ENCODE measurements at places on chromosomes 12 and 14. TPM values are rescaled to one million over a fixed set of nuclear protein-coding genes. Genes with fewer than 3 reads are reported as not detected.
A peak's percentile ranks its signal among the peaks of the same experiment; 100 is the strongest.

KRT6B gene
- total RNA-seq: 42.0 TPM

G2E3 gene
- total RNA-seq: 22.2 TPM

HOTAIR gene
- 0.73 TPM for total RNA-seq

PZP gene
- total RNA-seq: not detected

TOMM20L gene
- total RNA-seq: not detected

HSPB8 gene
- total RNA-seq: 44.5 TPM

MORN3 gene
- total RNA-seq: 2.0 TPM

PTPRQ gene
- 0.66 TPM for total RNA-seq

KLRC2 gene
- 2.1 TPM for total RNA-seq

SRRM4 gene
- total RNA-seq: not detected

DNA sequence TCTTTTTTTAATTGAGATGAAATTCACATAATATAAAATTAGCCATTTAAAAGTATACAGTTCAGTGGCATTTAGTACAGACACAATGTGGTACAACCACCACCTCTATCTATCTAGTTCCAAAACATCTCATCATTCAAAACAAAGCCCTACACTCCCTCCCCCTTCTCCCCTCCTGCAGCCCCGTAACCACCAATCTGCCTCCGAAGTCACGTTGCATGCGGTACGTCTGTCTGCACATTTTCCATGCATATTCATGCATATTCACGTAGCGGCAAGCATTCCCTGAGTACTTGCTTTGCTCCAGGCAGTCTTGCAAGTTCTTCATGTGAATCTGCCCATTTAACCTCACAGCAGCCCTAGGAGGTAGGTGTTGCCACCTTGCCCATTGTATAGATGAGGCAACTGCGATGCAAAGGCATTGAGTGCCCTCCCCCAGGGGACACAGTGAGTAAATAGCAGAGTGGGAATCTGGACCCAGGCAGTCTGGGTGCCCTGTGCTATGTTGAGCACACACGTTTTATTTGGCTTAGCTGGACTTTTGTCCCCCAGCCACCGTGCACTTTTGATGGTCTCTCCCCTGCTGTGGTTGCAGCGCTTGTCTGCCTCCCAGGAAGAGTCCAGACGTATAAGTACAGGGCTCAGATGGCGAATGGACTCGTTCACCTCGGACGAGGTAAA is 43.4 kb downstream of the RIN3 start:
- H3K27me3 ChIP-seq: no peaks in the 10 kb centered on the region
- no peak overlapping the region for H3K4me3 ChIP-seq
- no peak overlapping the region for H3K27ac ChIP-seq

DNA sequence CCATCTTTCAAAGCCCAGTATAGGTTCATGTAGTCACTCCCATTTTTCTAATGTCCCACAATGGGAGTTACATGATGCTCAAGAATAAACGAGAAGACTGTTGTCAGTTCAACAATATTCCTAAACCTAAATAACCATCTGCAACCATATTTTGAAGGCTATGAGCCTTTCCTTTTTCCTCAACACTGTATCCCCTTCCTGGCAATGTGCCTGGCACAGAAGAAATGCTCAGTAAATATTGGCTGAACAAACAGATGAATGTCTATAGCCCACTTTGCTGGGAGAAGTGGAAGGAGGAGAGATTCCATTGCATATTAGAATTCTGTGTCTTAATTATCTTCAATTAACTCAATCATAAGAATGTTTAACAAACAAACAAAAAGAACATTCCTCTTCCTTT is 6.1 kb downstream of the ARMH4 start:
- H3K4me3 ChIP-seq: no peak overlapping the region
- H3K27ac ChIP-seq: no peak overlapping the region
- H3K27me3 ChIP-seq: no peaks in the 10 kb centered on the region
- no peak for DNase-seq
- H3K36me3 ChIP-seq: no peaks in the 10 kb centered on the region

DNA sequence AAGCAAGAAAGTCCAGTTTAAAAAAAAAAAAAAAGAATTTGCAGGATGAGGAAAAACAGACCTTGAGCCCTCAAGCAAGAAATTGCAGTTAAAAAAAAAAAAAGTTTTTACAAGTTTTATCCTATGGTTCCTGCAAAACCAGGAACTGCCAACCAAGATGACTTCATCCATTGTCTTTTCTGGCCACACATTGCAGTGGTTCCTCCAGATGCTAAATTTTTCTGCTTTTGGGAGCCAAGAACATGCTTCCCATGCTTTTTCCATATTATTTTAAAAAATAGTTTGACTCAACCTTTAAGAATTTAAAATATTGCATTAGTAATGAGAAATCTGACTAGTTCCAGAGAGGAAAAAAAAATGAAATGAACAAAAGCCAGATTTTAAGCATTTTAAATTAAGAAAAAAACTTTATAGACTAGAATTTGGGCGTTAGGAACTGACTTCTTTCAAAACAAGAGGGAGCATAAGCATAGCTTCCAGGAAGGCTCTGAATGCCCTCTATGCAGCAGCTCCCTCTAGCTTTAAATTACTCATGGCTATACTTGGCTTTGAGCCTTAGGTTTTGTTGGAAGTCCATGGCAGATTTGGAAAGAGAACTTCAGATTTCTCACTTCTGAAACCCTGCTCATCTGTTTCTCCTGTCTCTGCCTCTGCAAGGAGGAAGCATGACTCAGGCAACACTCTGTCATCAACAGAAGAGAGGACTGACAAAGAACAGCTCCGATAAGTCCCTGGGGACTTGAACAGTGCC is 124.5 kb downstream of the GPR65 start:
- H3K4me3 ChIP-seq: no peak overlapping the region
- DNase-seq: no peak
- H3K27ac ChIP-seq: peak overlapping the region; percentile 39
- H3K27me3 ChIP-seq: no peaks in the 10 kb centered on the region
- H3K4me1 ChIP-seq: no peaks in the 10 kb centered on the region

DNA sequence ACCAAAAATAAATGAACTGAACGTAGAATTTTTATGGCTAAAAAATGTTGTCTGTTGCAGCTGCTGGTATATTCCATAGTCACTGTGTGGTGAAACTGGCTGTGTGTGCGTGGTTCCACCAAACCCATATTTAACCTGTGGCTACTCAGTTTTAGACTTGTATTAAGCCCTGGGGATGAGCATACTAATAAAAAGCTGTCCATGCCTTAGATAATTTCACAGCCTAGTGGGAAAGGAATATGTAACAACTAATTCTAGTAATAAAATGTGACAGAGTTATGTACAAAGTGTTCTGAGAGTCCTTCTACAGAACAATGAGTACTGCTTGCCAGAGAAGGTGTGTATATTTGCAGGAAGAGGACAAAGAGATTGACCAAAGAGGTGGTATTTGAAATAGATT is 125.5 kb downstream of the TMTC3 start:
- no peak for DNase-seq
- H3K27me3 ChIP-seq: no peaks in the 10 kb centered on the region
- no peak overlapping the region for H3K27ac ChIP-seq
- H3K4me3 ChIP-seq: no peak overlapping the region
- peaks cover 3% of the 10 kb centered on the region for H3K36me3 ChIP-seq

- H3K27ac ChIP-seq: no peak overlapping the region
- no peaks in the 10 kb centered on the region for H3K36me3 ChIP-seq
- no peak overlapping the region for H3K4me3 ChIP-seq
Observed at GRCh38 chr12:92027701-92028440, 117.8 kb downstream of the BTG1 start.

DNA sequence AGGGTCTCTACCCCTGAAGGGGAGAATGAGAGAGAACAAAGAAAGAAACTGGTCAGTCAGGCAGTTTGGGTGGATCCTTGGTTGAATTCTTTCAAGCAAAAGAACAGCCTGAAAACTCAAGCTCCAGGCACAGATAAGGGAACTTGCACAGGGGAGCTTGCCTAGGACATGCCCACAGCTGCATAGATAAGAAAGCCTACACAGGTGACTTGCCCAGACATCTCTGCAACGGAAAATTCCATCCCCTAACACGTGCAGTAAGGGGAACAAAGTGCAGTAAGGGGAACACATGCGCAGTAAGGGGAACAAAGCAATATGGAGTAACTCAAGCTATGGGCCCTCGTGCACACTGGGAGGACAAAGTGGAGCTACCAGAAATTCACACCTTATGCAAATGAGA is 540.1 kb upstream of the MIS18BP1 start:
- no peaks in the 10 kb centered on the region for H3K4me1 ChIP-seq
- no peak overlapping the region for H3K27ac ChIP-seq
- H3K27me3 ChIP-seq: no peaks in the 10 kb centered on the region
- H3K4me3 ChIP-seq: no peak overlapping the region

GRCh38 chr12:69059465-69060457 is 126.8 kb upstream of the CPM start:
- H3K4me3 ChIP-seq: no peak overlapping the region
- H3K4me1 ChIP-seq: no peaks in the 10 kb centered on the region
- H3K27ac ChIP-seq: no peak overlapping the region
- H3K36me3 ChIP-seq: no peaks in the 10 kb centered on the region
- DNase-seq: no peak
- no peaks in the 10 kb centered on the region for H3K27me3 ChIP-seq

DNA sequence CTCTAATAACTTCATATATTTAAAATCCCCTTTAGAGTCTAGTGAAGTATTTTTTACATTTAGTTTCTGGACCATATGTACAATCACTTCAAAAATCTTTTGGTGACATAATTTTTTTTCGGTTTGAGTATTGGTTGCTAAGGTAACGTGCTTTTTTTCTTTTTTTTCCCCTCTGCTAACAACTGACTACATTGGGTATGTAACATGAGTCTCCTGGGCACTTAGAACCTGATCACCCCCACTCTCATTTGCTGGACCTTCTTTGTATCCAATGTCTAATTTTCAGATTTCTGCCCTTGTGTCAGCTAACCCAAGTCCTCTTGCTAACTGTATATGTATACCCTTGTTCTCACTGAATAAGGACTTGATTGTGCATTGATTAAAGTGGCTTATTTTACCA is 592.9 kb upstream of the FLRT2 start:
- no peaks in the 10 kb centered on the region for H3K4me1 ChIP-seq
- H3K4me3 ChIP-seq: no peak overlapping the region
- no peaks in the 10 kb centered on the region for H3K36me3 ChIP-seq
- no peak for DNase-seq
- no peaks in the 10 kb centered on the region for H3K27me3 ChIP-seq

GRCh38 chr12:3641428-3642018 is 111.4 kb downstream of the CRACR2A start:
- H3K4me3 ChIP-seq: no peak overlapping the region
- no peaks in the 10 kb centered on the region for H3K36me3 ChIP-seq
- H3K4me1 ChIP-seq: no peaks in the 10 kb centered on the region
- no peak overlapping the region for H3K27ac ChIP-seq
- no peaks in the 10 kb centered on the region for H3K27me3 ChIP-seq
- DNase-seq: no peak

DNA sequence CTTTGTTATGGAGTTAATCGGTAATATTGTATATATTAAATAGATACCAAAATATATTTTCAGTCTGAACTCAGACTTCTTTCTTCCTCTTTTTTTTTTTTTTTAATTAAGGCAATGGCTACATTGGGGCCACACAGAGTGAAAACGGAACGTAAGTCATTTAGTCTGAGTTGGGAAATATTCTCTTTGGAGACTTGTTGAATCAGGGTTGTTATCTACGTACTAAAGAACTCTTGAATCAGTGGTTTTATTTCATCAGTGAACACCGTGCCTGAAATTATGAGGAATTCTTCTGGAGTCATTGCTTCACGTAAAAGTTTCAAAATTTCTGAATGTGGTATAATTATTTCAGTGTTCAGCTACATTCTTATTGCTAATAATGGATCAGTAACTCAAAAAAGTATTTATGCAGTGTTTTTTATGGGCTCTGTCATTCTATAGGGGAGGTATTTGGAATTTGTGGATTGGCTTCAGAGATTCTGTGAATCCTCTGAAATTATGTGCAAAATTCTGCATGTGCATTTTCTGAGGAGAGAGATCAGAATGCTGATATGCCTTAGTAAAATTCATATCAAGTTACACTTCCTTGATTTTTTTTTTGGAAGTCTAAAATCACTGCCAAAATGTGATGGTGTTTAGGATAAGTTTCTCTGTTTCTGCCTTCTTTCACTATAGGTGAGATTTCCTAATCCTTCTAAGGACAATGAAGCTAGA is 39.6 kb downstream of the BRMS1L start:
- H3K4me3 ChIP-seq: no peak overlapping the region
- H3K36me3 ChIP-seq: no peaks in the 10 kb centered on the region
- no peaks in the 10 kb centered on the region for H3K27me3 ChIP-seq
- H3K27ac ChIP-seq: no peak overlapping the region
- H3K4me1 ChIP-seq: no peaks in the 10 kb centered on the region

GRCh38 chr12:52147964-52148463 is 43.8 kb downstream of the KRT80 start:
- peak overlapping the region; percentile 100 for H3K27ac ChIP-seq
- peaks cover 15% of the 10 kb centered on the region for H3K4me1 ChIP-seq
- DNase-seq: no peak
- no peaks in the 10 kb centered on the region for H3K36me3 ChIP-seq
- H3K27me3 ChIP-seq: no peaks in the 10 kb centered on the region

GRCh38 chr14:35556548-35556947 is 22.6 kb downstream of the INSM2 start:
- no peak overlapping the region for H3K27ac ChIP-seq
- no peak overlapping the region for H3K4me3 ChIP-seq
- H3K27me3 ChIP-seq: no peaks in the 10 kb centered on the region
- no peaks in the 10 kb centered on the region for H3K36me3 ChIP-seq
- no peaks in the 10 kb centered on the region for H3K4me1 ChIP-seq

- no peaks in the 10 kb centered on the region for H3K27me3 ChIP-seq
- no peak overlapping the region for H3K27ac ChIP-seq
- no peak for DNase-seq
- no peaks in the 10 kb centered on the region for H3K4me1 ChIP-seq
- H3K36me3 ChIP-seq: no peaks in the 10 kb centered on the region
Observed at GRCh38 chr12:50051101-50051806, 6.1 kb upstream of the ASIC1 start.

DNA sequence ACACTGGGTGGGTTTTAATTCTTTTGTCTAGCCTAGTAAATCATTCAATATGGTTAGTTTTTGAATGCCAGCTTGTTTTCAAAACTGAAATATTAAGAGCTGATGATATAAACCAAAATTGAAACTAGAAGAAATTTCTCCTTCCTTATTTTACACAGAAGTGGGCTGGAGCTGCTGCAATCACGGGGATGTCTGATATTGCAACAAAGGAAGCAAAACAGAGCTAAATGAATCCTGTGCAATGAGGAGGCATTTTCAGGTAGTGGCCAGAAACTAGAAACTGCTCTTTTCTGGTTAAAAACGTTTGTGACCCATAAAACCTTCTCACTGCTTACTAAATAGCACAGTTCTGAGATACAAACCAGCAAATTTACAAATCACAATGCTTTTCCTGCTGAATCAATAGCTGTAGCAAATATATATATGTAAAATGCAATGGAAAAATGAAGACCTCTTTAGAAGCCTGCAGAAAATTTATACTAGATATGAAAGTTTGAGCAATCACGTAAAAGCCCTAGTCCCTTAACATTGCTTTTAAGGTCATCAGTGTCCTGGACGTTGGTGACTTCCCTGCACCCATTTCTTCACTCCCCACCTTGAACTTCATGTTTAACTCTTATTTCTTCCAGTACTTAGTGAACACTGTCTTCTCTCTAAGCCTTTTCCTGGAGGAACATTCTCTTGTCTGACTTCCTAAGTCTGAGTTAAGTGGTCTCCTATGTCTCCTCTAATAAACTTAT is 15.9 kb upstream of the LRRK2 start:
- no peaks in the 10 kb centered on the region for H3K27me3 ChIP-seq
- H3K27ac ChIP-seq: no peak overlapping the region
- H3K4me1 ChIP-seq: no peaks in the 10 kb centered on the region
- H3K4me3 ChIP-seq: no peak overlapping the region

- H3K36me3 ChIP-seq: no peaks in the 10 kb centered on the region
- H3K27ac ChIP-seq: no peak overlapping the region
- H3K4me3 ChIP-seq: no peak overlapping the region
Observed at GRCh38 chr12:65392491-65392890, 114.0 kb downstream of the MSRB3 start.

Data from breast epithelium (tissue), 4 donors.